Bone marrow (tissue), 2 donors: ENCODE measurements at places on chromosomes 12 and 14.
A peak's percentile ranks its signal among the peaks of the same experiment; 100 is the strongest.

DNA sequence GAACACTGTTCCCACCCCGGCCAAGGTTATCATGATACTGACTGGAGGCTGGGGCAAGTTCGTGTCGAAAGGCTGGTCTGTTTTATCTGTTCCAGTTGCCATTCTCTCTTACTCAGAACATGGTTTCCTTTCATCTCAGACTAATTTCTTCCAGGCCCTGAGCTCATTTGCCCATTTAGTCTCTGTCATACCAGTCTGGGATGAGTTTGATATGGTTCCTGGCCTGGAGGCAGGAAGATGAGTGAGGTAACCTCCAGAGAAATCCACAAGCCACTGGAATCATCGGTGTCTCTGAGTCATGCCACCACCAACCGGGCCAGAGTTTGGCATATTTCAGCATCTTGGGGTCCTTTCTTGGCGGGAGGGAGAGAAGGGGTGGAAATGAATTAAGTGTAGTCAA lies 114.7 kb downstream of the NTF3 start:
- no peak for DNase-seq

- DNase-seq, result no peak
Measured at GRCh38 chr12:27319848-27320247, 12.8 kb upstream of the BMAL2 start.

- DNase-seq, result no peak
Measured at GRCh38 chr12:112674539-112674938, 117.0 kb upstream of the RPH3A start.

- peak; percentile 23 for DNase-seq
Measured at GRCh38 chr12:130818635-130819576, 20.1 kb downstream of the STX2 start.

GRCh38 chr12:52832985-52833905 lies 866 bp downstream of the KRT79 start:
- DNase-seq, result no peak

GRCh38 chr14:77059276-77059915 lies 30.9 kb upstream of the IRF2BPL start:
- DNase-seq, result no peak

- no peak for DNase-seq
Measured at GRCh38 chr12:89664441-89664840, 44.2 kb downstream of the ATP2B1 start.

DNA sequence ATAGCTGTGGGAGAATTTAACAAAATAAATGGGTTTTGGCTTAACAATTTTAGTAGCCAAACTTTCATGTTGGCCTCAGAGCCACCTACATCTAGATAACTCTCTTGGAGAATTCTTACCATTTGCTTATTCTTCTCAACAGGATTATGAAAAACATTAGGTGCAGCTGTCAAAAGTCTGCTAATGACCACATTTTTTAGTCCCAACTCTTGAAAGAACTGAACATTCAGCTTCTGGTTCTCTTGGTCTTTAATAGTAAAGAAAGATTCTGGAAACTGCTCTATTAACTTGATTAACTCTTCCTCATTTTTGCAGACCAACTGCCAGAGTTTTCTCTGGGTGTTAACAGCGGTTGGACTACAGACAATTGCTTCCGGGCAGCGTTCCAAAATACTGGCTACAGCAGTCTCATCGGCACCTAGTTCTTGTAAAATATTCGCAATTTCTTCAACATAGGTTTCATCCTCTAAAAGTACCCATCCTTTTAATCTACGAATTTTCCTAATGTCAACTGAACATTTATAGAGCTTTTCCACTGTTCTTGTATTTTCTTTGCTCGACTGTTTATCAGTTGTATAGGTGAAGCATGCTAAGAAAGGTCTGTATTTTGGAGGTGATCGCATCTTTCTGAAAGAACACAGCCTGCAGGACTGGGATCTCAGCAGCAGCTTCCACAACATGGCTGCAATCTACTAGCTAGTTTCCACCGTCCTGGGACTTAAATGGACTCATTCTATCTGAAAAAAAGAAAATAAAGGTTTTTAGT lies 8.7 kb downstream of the MTERF2 start:
- DNase-seq, result no peak

DNA sequence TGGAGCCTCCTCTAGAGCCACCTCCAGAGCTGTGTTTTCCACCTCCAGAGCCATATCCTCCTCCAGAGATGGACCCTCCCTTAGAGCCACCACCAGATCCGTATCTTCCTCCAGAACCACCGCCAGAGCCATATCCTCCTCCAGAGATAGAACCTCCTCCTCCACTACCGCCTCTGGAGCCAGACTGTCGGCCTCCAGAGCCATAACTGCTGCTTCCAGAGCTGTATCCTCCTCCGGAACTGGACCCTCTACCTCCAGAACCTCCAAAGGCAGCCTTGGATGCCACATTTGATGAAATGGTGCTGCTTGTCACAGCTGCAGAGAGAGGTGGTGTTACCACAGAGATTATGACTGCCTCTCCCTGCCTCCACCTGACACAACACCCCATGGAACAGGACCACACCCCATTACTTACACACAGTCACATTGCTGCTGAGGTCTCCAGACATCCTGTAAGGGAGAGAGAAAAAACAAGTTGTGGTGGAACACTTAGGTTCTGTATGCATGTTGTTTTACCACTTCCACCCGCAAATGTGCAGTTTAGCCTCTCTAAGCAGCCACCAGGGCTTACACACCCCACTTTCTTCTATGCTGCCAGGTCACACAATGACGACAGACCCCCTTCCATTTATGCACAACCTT lies 6.8 kb downstream of the KRT2 start:
- DNase-seq, result no peak

- DNase-seq, result no peak
Measured at GRCh38 chr12:99810718-99811593, 163.4 kb downstream of the GARIN6 start.

- DNase-seq, result no peak
Measured at GRCh38 chr14:93707475-93707874, 80.8 kb downstream of the PRIMA1 start.

- no peak for DNase-seq
Measured at GRCh38 chr14:48086516-48086915, 411.1 kb upstream of the MDGA2 start.

GRCh38 chr12:67648521-67649260 lies at the start of gene DYRK2:
DYRK2 (plus strand) TSS chr12:67648745; CDS start chr12:67649134, 389 bp downstream.
- DNase-seq, result peak; percentile 64

DNA sequence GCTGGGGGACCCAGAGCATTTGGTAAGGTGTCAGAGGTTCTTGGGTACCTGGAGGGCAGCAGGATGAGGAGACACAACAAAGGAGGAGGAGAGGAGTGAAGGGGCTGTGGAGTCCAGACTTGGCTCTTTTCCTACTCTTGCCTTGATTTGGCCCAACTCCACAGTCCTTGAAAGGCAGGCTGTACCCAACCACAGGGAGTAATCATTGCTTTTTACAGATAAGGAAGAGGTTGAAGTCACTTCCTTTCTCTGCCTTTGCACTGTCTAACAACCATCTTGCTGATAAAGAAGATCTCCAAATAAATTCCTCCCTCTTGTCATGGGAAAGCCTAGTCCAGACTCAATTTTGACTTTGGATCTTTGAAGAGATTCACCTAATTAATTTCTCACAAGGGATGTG lies 226.8 kb upstream of the HMGA2 start:
- DNase-seq, result no peak

- no peak for DNase-seq
Measured at GRCh38 chr12:69834576-69834975, 9.5 kb downstream of the MYRFL start.

- no peak for DNase-seq
Measured at GRCh38 chr14:100202712-100203111, 36.2 kb upstream of the YY1 start.

- DNase-seq, result no peak
Measured at GRCh38 chr14:99910337-99911309, 117.4 kb downstream of the EML1 start.

- no peak for DNase-seq
Measured at GRCh38 chr14:99317231-99318090, 45.5 kb upstream of the BCL11B start.

DNA sequence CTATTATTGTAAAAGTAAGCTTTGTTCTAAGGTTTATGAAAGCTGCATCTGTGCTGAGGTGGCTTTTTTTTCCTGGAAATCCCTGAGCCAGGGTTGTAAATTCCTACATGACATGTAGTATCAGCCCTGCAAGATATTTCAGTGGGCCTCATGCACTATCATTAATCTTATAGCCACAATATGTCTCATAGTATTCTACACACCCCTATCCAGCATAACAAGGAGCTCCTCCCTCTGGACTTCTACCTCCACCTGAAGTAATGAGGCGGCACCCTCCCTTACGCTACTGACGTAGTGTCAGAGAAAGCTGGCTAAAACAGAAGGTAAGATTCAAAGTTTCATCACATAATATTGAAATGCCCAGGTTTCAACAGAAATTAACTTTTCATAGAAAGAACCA lies 35.5 kb downstream of the SLC5A8 start:
- no peak for DNase-seq

DNA sequence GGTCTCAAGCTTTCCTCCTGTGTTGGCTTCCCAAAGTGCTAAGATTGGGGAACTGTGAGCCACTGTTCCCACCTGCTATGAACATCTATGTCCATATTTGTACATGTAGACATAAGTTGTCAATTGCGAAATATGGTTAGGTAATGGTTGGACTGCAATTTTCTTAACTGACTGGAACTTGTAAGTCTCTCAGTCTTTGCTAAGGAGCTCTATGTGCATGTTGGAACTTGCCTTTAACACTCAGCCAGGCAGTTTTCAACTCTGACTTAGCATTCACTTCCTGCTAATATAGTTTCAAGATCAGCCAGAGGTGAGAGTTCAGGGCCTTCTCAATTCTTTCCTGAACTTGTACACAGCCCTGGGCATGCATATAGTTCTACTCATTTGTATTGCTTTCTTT lies 44.5 kb upstream of the EEA1 start:
- DNase-seq, result no peak
